Stimulated activated naive CD8-positive, alpha-beta T cell treated with anti-CD3 and anti-CD28 coated beads, Interleukin-15, amount 100 ng/mL, for 72 hours (primary cell): ENCODE measurements at places on chromosomes 11 and 22.

DNA sequence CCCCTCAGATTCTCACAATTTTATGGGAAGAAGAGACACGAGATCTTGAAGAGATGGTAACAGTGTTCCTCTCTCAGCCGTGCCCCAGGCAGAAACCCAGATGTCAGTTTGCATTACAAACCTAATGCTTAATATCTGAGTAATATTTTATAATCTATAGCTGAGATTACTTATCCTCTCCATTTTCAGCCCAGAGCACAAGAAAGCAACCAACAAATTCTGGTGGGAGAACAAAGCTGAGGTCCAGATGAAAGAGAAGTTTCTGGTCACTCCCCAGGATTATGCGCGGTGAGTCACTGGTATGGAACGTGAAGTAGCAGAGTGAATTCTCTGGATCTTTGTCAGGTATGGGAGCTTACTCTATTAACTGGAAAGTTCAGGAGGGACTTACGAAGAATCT is 884 bp downstream of the CENATAC start:
- no peak for DNase-seq

DNA sequence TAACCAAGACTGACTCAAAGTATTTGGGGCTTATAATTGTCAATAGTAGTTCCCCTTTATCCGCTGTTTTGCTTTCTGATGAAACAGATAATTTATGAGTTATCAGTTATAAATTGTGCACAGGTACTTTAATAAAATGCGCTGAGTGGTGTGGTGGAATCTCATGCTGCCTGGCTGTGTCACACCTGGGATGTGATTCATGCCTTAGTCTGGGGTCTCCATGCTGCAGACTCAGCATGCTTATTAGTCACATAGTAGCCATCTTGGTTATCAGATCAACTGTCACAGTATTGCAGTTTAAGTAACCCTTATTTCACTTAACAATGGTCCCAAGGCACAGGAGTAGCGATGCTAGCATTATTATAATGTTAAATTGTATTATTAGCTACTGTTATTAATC is 995.2 kb downstream of the NTM start:
- no peak for DNase-seq

- DNase-seq, result no peak
Measured at GRCh38 chr22:48868554-48868953, 959.1 kb downstream of the BRD1 start.

DNA sequence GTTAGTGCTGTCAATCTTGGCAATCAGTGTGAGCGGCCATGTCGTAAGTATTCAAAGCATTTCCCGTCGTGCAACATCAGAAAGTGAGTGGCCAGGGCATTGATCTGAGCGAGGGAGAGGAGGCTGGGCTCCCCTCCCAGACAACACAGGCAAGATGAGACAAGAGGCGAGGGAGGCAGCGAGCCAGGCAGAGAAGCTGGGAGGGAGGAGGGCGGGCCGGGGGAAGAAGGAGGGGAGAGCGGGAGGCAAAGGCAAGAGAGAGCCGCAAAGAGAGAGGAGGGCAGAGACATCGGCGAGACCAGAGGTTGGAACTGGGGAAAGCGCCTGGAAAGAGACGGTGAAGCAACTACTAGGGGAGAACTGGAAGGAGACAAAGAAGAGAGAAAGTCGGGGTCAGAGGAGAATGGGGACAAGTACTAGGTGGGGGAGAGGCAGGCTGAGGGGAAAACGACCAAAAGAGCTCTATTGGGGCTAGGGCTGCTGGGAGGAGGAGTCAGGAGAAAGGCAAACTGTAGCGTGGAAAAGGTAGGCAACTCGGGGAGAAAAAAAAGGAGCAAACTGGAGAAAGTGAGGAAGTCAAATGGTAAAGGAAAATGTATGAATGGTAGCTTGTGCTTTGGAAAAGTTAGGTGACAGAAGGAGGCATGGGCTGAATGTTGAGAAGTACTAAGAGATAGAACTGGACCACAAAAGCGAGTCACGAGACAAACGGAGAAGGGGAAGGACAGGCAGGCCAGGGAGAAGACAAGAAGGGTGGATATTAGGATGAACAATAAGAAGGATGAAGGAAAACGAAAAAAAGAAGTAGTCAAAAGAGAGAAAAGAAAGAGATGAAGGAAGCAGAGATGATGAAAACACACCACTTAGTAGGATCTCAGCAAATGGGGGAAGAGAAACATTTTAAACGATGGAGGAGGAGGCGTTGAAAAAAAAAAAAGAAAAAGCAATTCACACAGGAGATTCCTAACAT is 130.5 kb upstream of the C11orf58 start:
- no peak for DNase-seq

DNA sequence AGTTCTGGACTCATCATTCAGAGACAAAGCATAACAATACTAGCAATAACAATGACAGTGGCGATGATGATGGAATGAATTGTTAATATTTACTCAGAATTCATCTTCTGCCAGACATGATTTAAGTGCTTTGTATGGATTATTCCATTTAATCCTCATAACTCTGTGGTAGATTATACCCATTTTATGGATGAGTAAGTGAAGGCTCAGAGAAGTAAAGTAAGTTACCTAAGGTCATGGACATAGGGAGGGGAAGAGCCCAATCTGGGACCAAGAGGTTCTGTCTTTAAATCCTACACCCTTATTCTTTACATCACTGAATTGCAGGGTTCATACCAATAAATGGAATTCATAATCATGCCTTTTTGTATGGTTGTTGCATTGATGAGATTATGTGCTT is 72.7 kb downstream of the MYO18B start:
- no peak for DNase-seq

- no peak for DNase-seq
Measured at GRCh38 chr22:44944883-44945601, 64.8 kb downstream of the PHF21B start.

GRCh38 chr11:68970921-68971636 is 9.7 kb downstream of the MRGPRD start:
- DNase-seq, result no peak

DNA sequence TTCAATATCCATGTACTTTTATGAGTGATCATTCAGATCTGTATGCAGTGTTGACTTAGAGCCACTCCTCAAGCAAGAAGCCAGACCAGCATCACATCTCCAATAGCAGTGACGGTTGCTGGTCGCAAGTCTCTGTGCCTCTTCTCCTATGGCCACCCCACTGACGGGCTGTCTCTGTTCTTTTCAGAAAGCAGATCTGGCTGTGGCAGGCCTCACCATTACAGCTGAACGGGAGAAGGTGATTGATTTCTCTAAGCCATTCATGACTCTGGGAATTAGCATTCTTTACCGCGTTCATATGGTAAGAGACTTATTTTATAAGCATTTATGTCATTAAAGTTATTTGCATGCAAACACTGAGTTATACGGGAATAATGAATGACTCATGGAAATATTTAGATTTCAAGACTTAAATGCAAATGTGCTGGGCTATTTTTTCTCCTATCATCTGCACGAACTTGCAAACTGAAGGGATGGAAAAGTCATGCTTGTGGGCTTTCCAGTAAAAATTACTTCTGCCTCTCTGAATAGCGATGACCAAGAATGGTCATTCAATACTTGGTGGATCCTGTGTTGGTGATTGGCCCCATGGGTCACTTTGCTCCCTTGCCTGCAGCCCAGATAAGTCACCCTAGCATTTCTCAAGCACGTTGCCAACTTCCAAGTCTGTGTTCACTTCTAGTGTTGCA is 83.6 kb upstream of the TBCEL start:
- no peak for DNase-seq

DNA sequence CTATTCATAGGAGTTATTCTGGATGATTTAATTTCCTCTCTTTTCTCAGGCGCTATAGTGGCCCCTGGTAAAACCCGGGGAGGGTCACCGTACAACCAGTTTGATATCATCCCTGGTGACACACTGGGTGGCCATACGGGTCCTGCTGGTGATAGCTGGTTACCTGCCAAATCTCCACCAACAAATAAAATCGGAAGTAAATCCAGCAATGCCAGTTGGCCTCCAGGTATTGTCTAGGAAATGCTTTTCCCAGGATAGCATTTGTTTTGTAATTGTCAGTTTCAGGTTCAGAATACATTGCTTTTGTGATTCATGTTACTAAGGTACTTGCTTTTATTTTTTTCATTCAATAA is 35.6 kb upstream of the ADSL start:
- DNase-seq, result no peak

DNA sequence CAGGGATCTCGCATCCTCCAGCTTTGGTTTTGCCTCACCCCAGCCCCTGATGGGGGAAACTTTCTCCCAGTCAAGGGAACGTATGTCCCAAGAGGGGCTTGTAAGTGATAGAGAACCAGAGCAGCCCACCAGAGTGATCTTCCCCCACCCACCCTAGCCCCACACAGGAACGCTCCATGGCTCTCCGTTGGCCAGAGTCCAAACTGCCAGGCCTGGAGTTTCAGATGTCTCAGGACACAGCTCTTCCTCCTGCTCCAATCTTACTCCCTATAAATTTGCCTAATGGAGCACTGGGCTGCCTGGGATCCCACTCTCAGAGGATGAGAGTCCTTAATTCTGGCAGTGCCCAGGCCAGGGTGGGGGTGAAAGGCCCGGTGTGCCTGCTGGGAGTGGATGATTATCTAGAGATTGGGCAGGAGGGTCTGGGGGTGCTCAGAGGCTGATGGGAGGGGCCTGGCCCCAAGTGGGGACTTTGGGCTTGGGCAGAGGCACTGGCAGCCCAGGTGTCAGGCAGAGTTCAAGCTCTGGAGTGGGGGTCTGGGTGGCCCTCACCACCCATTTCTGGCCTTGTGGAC is 79.9 kb downstream of the WNT7B start:
- no peak for DNase-seq
